CD4-positive, alpha-beta T cell treated with Interleukin-4 for 4 hours (primary cell): ENCODE measurements at places on chromosomes 13 and 19.

DNA sequence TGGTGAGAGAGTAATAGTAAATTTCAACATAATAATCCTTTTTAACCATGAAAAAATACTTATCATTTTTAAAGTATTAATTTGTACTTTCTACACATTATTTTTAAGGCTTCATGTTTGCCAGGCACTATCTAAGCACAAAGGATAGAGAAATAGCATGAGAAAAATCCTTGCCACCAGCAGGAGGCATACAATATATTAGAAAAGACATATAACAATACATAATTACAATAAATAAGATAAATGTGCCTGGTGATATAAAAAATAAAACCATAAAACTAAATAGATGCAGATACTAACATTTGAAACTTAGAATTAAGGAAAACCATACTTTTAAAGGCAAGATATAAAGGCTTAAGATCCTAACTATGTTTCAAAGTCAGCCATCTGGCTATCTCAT lies 1256.4 kb downstream of the DIAPH3 start:
- no peak for DNase-seq

- DNase-seq = no peak
These were observed 89.2 kb downstream of the KCNRG start for GRCh38 chr13:50104493-50104892.

DNA sequence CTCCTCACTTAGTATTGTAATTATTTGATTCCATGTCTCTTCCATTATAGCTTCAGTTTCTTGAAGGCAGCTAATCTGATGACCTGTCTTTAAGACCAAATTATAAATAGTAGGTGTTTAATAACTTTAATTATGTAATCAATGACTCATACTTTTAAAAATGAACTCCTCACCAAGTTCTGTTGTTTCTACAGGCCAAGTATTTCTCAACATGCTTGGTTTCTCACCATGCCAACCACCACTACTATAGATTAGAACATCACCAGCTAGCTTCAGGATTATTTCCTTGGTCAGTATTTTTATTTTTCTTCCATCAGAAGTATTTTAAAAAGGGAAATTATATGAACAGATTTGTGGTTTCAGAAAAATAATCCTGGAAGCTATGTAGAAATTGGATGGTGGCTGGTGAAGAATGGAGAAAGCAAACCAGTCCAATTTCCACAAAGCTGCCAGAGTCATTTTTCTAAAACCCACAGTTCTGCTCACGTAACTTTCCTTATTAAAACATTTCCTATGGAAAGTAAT lies 237.7 kb upstream of the DACH1 start:
- no peak for DNase-seq

- DNase-seq = no peak
These were observed 21.0 kb downstream of the FBXL12 start for GRCh38 chr19:9797871-9798270.

- DNase-seq = no peak
These were observed 105.6 kb upstream of the PEG3 start for GRCh38 chr19:56946159-56946558.

DNA sequence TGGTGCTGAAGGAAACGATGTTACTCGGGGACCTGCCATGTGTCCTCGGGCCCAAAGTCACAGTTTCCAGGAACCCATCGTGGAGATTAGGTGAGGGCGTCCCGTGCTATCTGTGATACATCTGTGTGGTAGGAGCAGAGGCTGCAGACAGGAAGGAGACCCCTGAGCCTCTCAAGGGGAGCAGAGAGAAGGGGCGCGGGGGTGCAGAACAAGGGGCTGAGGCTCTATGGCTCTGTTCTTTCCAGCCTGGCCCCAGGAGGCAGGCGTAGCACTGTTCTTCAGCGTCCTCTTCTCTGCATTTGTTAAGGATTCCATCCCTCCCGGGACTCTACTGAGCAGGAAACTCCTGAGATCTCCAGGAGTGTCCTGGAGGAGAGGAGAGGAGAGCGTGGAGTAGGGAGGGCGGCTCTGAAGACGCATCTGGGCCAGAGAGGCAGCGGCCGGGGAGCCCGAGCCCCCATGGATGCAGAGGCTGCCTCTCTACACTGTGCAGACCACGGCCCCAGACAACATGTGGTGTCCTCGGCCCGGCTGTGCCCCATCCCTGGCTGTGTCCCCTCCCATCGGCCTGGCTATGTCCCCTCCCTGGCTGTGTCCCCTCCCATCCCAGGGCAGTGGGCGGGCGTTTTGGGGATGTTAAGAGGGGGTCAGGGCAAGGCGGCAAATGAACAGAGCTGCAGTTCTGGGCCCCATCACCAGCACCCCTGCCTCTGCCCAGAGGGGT lies 118.0 kb downstream of the ATP11A start:
- DNase-seq = no peak

GRCh38 chr13:34577051-34577450 lies 365.0 kb upstream of the NBEA start:
- DNase-seq = no peak

GRCh38 chr19:15614507-15615379 lies at the start of gene CYP4F8:
Gene CYP4F8, plus strand, starts transcription at chr19:15615218. Its CDS starts 399 bp downstream, at chr19:15615617.
- DNase-seq = no peak

DNA sequence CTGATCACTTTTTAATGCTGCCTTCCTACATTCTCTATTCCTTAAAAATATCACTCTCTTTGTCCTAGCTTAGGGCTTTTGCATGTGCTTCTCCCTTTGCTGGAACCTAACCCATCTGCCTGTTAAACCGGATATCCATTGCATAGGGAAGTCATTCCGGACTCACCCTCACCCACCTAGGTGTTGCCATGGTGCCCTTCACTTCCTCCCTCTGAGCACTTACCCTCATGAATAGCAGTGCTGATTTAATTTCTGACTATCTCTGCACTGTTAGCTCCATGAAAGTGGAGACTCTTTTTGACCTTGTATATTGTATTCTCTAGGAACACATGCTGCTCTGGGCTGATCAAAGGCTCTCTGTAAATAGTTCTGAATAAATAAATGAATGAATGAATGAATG lies 401.9 kb downstream of the PCDH20 start:
- no peak for DNase-seq
